ENCODE measurements at places on chromosomes 12 and 14. TPM values are rescaled to one million over a fixed set of nuclear protein-coding genes. Genes with fewer than 3 reads are reported as not detected.

ARL6IP4 gene
- 136 TPM for total RNA-seq

DNA sequence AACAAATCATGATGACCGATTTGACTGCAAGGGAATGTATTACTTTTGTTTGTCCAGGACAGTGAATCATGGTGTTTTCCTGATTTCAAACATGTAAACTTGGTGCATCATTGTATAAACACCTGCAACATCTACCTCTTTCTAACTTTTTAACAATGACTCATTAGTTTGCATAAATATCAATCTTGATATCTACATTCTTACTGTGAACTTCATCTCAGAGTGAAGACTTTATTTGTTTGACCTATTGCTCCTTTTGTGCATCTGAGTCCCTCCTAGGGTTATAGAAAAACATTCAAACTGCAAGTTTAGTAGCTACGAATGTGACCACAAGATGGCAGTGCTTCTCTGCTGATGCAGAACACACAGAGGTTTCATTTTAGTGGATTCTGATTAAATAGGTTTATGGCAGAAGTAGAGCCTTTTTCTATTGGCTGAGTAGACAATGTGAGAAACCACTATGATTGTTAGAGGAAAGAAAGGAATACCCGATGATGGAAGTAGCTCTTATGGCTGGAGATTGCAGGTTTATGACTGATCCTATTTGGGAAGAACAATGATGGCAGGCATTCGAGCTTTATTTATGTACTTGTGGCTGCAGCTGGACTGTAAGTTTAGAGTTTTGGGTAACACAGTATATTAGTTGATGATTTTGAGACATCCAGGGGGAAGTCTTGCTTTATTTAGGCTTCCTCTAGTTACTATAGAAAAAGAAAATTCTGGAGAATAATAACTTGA lies 244.2 kb upstream of the OR4E1 start:
- DNase-seq, result peak; percentile 68
- no peak overlapping the region for H3K4me3 ChIP-seq
- H3K27me3 ChIP-seq, result no peaks in the 10 kb centered on the region
- H3K36me3 ChIP-seq, result no peaks in the 10 kb centered on the region

SPTB gene
- 0.94 TPM for total RNA-seq

AKT1 gene
- total RNA-seq, result 114 TPM

GALNT8 gene
- total RNA-seq, result 1.4 TPM

DNA sequence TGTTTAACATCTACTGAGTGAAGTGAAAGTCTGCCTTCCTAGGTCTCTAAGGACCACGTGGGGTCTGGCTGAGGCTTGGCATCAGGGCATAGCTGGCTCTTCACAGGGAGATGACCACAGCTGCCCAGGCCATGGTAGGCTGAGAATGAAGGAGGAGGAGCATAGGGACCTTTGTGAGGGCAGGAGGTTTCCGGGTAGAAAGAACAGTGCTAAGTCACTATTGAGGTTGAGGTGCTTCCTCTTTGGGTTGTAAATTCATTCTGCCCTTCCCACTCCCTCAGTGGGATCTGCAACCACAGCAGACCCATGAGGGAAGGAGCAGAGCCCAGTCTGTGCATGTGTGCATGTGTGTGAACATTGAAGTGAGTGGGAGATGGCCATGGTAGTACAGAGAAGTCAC lies 909.6 kb downstream of the VRK1 start:
- H3K4me1 ChIP-seq, result no peaks in the 10 kb centered on the region
- H3K27me3 ChIP-seq, result no peaks in the 10 kb centered on the region
- no peaks in the 10 kb centered on the region for H3K36me3 ChIP-seq
- no peak for DNase-seq

DNA sequence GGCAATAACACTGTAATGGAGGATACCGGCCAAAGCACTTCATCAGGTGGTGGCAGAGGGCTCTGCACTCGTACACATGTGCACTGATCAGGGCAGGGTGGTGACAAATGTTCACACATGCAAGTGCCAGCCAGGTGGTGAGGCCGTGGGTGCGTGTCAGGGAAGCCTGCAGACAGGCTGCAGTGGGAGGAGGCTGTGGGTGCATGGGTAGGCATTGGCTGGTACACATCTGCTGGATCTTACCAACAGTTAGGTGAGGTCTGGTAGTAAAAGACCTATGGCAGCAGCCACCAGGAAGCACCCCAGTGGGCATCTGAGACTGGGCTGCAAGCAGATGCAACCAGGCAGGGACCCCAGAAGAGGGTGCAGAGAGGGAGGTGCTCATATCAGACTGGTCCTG lies 65.3 kb downstream of the PDE6H start:
- no peaks in the 10 kb centered on the region for H3K36me3 ChIP-seq
- H3K4me3 ChIP-seq, result no peak overlapping the region
- DNase-seq, result no peak
- no peak overlapping the region for H3K27ac ChIP-seq
- no peaks in the 10 kb centered on the region for H3K4me1 ChIP-seq
- no peaks in the 10 kb centered on the region for H3K27me3 ChIP-seq

- peaks cover 24% of the 10 kb centered on the region for H3K4me1 ChIP-seq
- H3K4me3 ChIP-seq, result no peak overlapping the region
- DNase-seq, result no peak
- H3K36me3 ChIP-seq, result no peaks in the 10 kb centered on the region
These were observed 75.3 kb downstream of the ITPK1 start for GRCh38 chr14:93040443-93040842.

DNA sequence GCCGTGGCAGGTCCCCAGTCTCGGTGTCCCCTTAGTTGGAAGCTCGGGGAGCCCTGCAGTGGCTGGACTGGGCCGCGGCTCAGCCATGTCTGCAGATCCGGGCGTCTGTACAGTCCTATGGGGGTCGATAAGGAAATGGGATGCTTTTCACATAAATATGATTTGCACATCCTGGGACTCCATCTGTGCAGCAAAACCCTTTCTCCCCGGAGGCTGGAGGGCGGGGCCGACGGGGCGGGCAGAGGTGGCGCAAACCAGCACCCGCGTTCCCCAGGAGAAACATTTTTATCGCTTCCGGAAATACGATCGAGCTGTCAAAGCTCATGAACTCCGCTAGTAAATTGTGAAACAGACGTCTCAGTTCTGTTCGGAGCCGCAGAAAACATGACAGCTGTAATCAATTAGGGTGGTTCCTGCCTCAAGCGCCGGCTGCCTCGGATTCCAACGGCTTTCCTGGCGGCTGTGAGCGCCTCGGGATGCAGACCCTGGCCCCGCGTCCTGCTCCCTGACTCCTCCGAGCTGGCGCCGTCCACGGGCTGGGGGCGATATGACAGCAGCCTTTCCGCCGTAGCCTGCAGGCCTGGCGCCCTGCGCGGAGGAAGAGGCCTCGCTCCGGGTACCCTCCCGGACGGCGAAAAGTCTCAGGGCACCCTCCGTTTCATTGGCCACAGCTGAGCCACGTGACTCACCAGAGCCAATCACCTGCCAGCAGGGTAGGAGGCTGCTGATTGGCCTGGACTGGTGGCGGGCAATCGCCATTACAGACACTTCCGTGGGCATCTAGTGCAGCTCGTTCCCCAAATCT lies 23.0 kb downstream of the DIO3 start:
- no peaks in the 10 kb centered on the region for H3K36me3 ChIP-seq
- no peaks in the 10 kb centered on the region for H3K4me1 ChIP-seq
- H3K27me3 ChIP-seq, result peaks cover 11% of the 10 kb centered on the region
- peak; percentile 45 for DNase-seq
- H3K27ac ChIP-seq, result no peak overlapping the region

- H3K27me3 ChIP-seq, result no peaks in the 10 kb centered on the region
- no peaks in the 10 kb centered on the region for H3K36me3 ChIP-seq
- no peak for DNase-seq
- no peak overlapping the region for H3K27ac ChIP-seq
- H3K4me3 ChIP-seq, result no peak overlapping the region
These were observed 29.3 kb upstream of the PWP1 start for GRCh38 chr12:107656302-107656701.

DNA sequence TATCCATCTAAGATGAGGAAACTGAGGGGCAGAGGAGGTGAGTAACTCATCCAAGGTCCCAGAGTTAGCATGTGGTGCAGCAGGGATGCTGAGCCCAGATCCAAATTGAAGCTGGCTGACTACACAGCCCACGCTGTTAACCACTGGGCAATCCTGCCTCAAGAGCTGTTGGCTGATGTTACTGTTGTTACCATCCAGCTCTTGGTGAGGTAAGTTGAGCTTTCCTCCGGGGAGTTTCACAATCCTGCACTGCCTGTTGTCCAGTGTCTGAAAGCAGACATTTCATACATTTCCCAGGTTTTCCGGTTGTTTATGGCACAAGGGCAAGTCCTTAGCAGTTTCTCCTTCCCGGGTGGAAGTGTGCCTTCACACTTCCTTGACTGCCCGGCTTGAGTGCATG lies 14.5 kb downstream of the CYP46A1 start:
- H3K27me3 ChIP-seq, result no peaks in the 10 kb centered on the region
- H3K27ac ChIP-seq, result no peak overlapping the region

GRCh38 chr12:128305336-128305892 lies 38.4 kb downstream of the TMEM132C start:
- DNase-seq, result no peak
- no peaks in the 10 kb centered on the region for H3K4me1 ChIP-seq
- no peaks in the 10 kb centered on the region for H3K27me3 ChIP-seq
- H3K27ac ChIP-seq, result no peak overlapping the region
- H3K4me3 ChIP-seq, result no peak overlapping the region

GRCh38 chr12:96294831-96295230 lies 100.7 kb downstream of the ELK3 start:
- no peaks in the 10 kb centered on the region for H3K4me1 ChIP-seq
- DNase-seq, result no peak
- no peak overlapping the region for H3K27ac ChIP-seq
- H3K27me3 ChIP-seq, result no peaks in the 10 kb centered on the region
- H3K36me3 ChIP-seq, result peaks cover 64% of the 10 kb centered on the region

GRCh38 chr12:12358528-12358927 lies 1.6 kb downstream of the BORCS5 start:
- H3K4me3 ChIP-seq, result peak overlapping the region; percentile 88
- no peaks in the 10 kb centered on the region for H3K27me3 ChIP-seq
- H3K36me3 ChIP-seq, result no peaks in the 10 kb centered on the region
- DNase-seq, result no peak
- no peaks in the 10 kb centered on the region for H3K4me1 ChIP-seq

CIROP gene
- 0.64 TPM for total RNA-seq

STYK1 gene
- 4.5 TPM for total RNA-seq

PPM1H gene
- 75.2 TPM for total RNA-seq

GRCh38 chr12:115709540-115710011 lies 567.9 kb downstream of the MED13L start:
- H3K27ac ChIP-seq, result no peak overlapping the region
- no peak overlapping the region for H3K4me3 ChIP-seq
- H3K27me3 ChIP-seq, result peaks cover 13% of the 10 kb centered on the region

DNA sequence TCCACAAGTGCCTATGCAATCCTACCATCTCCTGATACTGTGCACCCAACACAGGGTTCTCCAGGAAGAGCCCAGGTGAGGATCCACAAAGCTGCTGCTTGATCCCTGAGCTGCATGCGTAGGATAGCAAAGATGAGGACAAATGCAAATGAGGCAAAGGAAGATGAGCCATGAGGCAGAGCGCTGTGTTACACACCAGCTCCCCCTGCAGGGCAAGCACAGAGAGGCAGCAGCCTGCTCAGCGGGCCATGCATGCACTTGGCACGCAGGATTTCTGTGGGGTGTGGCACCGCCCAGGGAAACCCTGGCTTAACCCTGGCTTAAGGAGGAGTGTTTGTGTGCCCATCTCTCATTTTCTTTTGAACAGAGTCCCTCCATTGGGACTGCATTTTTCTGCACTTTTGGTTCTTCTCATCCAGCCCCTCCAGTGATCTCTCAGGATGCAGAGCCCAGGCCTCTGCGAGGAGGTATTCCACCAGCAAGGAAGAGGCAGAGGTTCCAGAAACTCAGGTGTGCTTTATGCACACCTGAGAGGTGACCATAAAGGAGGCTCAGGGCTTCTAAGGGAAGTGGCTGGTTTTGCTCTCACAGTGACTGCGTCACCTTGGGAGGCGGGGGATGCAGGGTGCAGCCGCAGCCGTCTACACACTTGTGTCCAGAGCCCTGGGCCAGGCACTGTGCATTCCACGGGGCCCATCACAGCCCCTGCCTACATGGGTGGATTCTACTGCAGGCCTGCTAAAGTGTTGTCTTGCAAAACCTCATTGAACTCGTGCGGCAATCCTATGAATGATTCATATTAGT lies 973.3 kb upstream of the TMEM132C start:
- H3K27me3 ChIP-seq, result no peaks in the 10 kb centered on the region
- H3K4me1 ChIP-seq, result no peaks in the 10 kb centered on the region
- no peak overlapping the region for H3K27ac ChIP-seq
- H3K4me3 ChIP-seq, result no peak overlapping the region
- no peaks in the 10 kb centered on the region for H3K36me3 ChIP-seq

GRCh38 chr14:71554323-71554722 lies 377.9 kb upstream of the RGS6 start:
- no peak for DNase-seq
- no peaks in the 10 kb centered on the region for H3K27me3 ChIP-seq
- H3K36me3 ChIP-seq, result peaks cover 4% of the 10 kb centered on the region
- no peak overlapping the region for H3K4me3 ChIP-seq
- H3K27ac ChIP-seq, result no peak overlapping the region
- H3K4me1 ChIP-seq, result no peaks in the 10 kb centered on the region

- H3K4me3 ChIP-seq, result no peak overlapping the region
- H3K27me3 ChIP-seq, result no peaks in the 10 kb centered on the region
- no peak for DNase-seq
These were observed 47.1 kb downstream of the NCOR2 start for GRCh38 chr12:124520265-124520701.

GRCh38 chr14:69005432-69006148 lies 26.5 kb upstream of the ACTN1 start:
- no peak overlapping the region for H3K4me3 ChIP-seq
- H3K27ac ChIP-seq, result no peak overlapping the region

- no peaks in the 10 kb centered on the region for H3K4me1 ChIP-seq
- no peak overlapping the region for H3K27ac ChIP-seq
- H3K36me3 ChIP-seq, result no peaks in the 10 kb centered on the region
These were observed 65.8 kb upstream of the DACT1 start for GRCh38 chr14:58571769-58572472.

- H3K4me3 ChIP-seq, result no peak overlapping the region
- peaks cover 39% of the 10 kb centered on the region for H3K36me3 ChIP-seq
- H3K4me1 ChIP-seq, result no peaks in the 10 kb centered on the region
- H3K27me3 ChIP-seq, result no peaks in the 10 kb centered on the region
These were observed 38.6 kb upstream of the TPH2 start for GRCh38 chr12:71900091-71900490.

- no peaks in the 10 kb centered on the region for H3K27me3 ChIP-seq
- no peaks in the 10 kb centered on the region for H3K4me1 ChIP-seq
- peak; percentile 47 for DNase-seq
- H3K36me3 ChIP-seq, result peaks cover 19% of the 10 kb centered on the region
These were observed 44.0 kb downstream of the TRAFD1 start for GRCh38 chr12:112169161-112169872.

- no peak overlapping the region for H3K27ac ChIP-seq
- H3K4me1 ChIP-seq, result peaks cover 16% of the 10 kb centered on the region
- H3K4me3 ChIP-seq, result no peak overlapping the region
- DNase-seq, result no peak
These were observed 82.6 kb upstream of the USP44 start for GRCh38 chr12:95633732-95634465.
